Keratinocyte (primary cell): ENCODE measurements at places on chromosomes 16 and 17. TPM values are rescaled to one million over a fixed set of nuclear protein-coding genes. Genes with fewer than 3 reads are reported as not detected.

DNA sequence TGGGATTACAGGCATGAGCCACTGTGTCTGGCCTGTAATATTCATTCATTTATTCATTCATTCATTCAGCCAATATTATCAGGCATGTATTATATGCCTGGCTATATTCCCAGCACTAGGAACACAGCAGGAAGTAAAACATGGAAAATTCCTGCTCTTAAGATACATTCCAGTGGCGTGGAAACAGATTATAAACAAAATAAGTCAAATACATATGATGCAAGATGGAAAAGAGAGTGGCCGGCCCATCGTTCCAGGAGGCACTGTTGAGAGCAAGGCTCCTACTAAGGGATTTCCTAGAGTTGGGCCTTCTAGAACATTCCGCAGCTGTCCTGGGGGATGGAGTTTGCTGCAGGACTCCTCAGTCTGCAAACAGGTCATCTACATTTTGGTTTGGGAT lies 17.7 kb downstream of the ADCY9 start:
- DNase-seq, result no peak

Gene NPIPB9
- 0.20 to 0.46 TPM (median 0.38 TPM) in 3 replicates for polyA plus RNA-seq

- DNase-seq, result no peak
Measured at GRCh38 chr17:64216338-64217248, 46.5 kb downstream of the TEX2 start.

Gene DRC3
- polyA plus RNA-seq, result 0.42 to 0.80 TPM (median 0.69 TPM) in 3 replicates

Gene C1QTNF1
- 6.6 to 17.2 TPM (median 14.3 TPM) in 3 replicates for polyA plus RNA-seq

Gene SMPD3
- 0.05 to 0.34 TPM (median 0.14 TPM) in 3 replicates for polyA plus RNA-seq

Gene MT1H
- polyA plus RNA-seq, result 0.79 to 4.0 TPM in 2 of 3 replicates, not detected in the other

DNA sequence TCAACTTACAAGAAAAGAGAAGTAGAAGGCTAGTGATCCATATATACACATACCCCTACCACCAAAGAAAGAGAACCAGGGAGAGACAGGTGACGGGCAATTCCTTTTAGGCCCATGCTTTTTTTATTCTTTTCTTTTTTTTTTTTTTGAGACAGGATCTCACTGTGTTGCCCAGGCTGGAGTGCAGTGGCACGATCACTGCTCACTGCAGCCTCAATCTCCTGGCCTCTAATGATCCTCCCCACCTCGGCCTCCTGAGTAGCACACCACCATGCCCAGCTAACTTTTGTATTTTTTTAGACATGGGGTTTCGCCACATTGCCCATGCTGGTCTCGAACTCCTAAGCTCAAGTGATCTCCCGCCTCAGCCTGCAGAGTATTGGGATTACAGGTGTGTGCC lies 4.8 kb downstream of the HSPB9 start:
- no peak for DNase-seq
